ENCODE measurements at places on chromosomes 7 and 10. TPM values are rescaled to one million over a fixed set of nuclear protein-coding genes. Genes with fewer than 3 reads are reported as not detected.

DNA sequence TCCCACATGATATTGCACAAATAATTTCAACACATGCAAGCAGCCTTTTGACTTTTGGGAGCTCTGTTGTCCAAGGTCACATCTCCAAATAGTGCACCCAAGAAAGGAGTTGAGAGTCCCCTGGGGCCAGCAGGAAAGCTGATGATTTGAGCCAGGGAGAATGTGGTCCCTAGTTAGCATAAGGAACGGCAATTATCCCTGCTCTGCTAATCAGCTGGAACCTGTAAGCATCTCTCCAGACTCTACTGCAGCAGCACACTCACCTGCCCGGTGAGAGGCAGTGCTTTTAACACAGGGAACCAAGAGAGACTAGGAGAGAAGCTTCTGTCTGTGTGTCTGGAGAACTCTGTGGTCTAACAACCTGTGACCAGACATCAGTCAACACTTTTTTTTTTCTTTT, 17.0 kb downstream of the TRPV5 start:
- no peak for DNase-seq

TDRD1 gene
- not detected for total RNA-seq

FLNC gene
- 56.8 TPM for total RNA-seq

DNA sequence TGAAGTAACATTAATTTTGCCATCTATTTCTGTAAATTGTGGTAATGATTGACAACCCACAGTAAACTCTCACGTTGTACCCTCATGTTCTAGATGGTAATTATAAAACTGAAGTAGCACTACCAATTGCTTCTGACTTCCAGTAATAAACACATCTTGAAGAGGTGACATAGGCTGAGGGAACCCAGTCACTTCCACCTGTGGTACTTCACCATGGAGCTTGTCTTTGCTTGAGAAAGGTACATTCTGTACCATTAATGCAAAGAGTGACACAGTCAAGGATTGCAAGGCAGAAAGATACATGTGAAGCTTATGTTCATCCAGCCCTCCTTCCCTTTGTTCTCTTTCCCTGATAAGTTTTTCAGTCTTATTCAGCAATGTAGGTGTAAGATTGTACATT, 11.2 kb downstream of the CAPZA2 start:
- no peak for DNase-seq

- DNase-seq: no peak
Observed at GRCh38 chr10:101545898-101546297, 42.2 kb downstream of the POLL start.

PON3 gene
- total RNA-seq: not detected

DNA sequence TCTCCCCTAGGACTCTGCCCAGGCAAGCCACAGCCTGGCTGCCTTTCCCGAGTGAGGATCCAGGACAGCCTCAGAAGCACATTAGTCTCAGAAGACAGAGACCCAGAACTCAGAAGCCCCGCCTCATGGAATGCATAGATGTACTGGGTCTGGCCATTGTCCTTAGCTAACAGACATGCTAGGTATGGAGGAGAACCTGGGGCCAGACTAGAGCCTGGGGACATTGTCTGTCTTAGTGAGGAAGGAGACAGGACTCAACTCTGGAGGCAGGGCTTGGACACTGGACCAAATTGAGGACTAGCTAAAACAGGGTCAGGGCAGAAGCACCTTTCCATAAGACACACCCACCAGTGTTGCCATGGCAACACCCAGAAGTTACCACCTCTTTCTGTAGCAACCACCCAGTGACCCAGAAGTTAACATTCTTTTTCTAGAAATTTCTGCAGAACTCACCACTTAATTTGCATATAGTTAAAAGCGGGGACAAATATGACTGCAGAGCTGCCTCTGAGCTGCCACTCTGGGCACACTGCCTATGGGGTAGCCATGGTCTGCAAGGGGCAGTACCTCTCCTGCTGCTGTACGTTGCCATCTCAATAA, 27.5 kb downstream of the TLX1 start:
- DNase-seq: no peak

OR9A2 gene
- total RNA-seq: not detected

EMX2 gene
- total RNA-seq: not detected

DNA sequence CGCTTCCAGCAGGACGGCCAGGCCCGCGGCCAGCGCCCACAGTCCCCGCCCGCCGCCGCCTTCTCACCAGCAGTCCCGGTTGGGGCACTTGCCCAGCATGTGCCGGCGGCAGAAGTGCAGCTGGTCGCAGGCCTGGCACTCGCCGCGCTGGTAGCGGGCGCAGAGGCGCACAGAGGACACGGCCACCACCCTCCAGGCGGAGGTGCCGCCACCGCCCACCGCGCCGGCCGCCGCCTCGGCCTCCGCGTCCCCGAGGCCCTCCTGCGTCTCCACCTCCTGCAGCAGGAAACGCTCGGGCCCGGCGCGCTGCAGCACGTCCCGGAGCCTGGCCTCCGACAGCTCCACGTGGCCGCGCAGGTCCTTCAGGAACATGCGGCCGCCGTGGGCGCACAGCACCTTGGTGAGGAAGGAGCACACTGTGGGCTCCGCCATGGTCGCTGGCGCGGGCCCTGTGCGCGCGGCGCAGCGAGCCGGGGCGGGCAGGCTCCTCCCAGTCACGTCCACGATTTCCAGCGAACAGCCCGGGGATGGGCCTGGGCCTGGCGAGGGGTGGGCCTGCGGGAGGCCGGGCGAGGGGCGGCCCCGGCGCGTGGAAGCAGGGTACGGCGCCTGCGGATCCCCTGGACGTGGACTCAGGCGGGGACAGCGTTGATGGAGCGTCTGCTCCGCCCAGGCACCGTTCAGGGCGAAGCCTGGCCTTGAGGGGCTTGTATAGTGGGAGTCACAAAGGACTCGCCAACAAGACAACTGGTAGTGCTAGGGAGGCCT, at the start of gene ZC3HAV1L:
Gene ZC3HAV1L, minus strand, starts transcription at position 457 of the 768 bp plus-strand sequence. Its CDS starts 25 bp downstream, at position 432.
- peak; percentile 73 for DNase-seq

TMEM270 gene
- not detected for total RNA-seq

DNA sequence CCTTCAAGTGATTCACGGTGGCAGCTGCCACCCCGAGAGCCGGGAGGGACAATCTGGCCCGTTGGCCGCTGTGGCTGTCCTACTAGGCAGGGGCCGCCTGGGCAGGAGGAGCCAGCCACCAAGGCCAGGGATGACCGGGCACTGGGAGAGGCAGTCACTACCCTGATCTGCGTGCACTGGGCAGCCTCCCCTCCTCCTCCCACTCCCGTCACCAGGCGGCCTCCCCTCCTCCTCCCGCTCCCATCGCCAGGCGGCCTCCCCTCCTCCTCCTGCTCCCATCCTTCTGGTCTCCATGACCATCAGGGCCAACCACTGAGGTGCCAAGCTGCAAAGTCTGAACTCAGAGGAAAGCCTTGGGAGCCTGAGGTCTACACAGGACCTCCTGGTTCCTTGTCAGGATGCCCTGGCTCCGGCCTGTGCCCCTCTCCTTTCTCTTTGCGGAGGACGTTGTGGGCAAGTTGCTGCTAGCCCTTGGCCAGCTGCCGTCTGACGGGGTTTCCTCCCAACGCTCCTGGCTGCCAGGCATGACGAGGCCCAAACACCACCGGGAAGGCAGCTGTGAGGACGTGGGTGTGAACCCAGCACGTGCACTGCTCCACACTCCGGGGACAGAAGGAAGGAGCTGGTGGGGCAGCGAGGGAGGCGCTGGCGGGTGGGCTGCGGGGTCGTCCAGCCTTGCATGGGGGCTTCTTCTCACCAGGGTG, 131.1 kb downstream of the WDR37 start:
- DNase-seq: no peak

GRCh38 chr10:34310234-34310633, 504.9 kb downstream of the PARD3 start:
- no peak for DNase-seq

GRCh38 chr7:106050746-106051117, 61.4 kb downstream of the SYPL1 start:
- DNase-seq: no peak

TFEC gene
- not detected for total RNA-seq

STEAP4 gene
- not detected for total RNA-seq

GRCh38 chr7:84638339-84638697, 443.7 kb upstream of the SEMA3A start:
- no peak for DNase-seq

- no peak for DNase-seq
Observed at GRCh38 chr7:1555813-1556543, at the start of gene TMEM184A. Gene TMEM184A, minus strand, starts transcription at chr7:1556205. Its CDS starts 721 bp downstream, at chr7:1555484.

DNA sequence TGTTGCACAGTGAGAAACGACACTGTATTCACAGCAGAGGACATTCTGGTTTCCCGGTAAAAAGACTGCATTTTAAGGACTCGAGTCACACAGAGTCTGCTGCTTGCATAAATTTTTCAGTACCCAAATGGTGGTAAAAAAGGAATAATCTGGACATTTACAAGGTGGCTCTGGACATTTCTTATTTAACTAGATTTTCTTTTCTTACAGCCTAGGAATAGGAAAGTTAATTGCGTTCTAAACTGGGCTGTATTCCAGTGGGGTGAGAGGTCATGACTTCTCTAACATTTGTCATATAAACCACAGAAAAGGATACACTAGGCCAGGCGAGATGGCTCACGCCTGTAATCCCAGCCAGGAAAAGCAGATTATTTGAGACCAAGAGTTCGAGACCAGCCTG, 237.5 kb upstream of the KLF6 start:
- no peak for DNase-seq

DNA sequence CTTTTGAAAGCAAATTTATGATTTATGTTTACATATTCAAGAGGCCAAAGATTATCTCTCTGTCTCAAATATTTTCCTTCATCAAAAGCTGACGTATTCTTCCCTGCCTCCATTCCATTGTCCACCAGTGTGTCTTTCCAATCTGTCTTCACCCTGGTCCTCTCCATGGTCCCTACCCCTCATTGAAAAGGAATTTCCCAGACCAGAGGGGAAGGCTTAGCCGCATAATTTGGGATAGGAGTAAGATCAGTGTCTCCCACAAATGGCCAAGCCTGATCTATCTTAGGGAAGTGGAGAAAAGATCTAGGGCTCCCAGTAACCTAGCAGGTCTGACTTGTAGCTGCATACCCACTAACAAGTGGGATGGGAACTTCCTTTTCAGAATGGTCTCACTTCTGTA, 46.3 kb upstream of the ZNF800 start:
- DNase-seq: no peak

DNA sequence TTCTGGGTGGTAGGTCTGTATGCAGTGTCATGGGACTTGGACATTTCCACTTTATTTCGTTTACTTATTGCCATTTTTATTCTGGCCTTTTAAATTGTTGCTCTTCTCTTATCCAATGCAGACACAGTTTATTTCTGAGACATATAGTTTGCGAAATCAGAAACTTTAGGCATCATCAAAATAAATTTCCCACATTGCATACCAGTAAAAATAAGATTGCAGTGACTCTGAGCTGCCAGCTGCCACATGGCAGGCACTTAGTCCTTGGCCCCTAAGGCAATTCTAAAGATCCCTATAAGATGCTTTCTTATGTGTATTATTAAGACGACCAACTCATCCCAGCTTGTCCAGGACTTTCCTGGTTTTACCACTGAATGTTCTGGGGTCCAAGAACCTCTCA, 81.8 kb upstream of the ANKRD1 start:
- DNase-seq: no peak

GRCh38 chr7:28787106-28787505, 171.0 kb downstream of the TRIL start:
- no peak for DNase-seq

- no peak for DNase-seq
Observed at GRCh38 chr10:78332012-78332411, 298.3 kb downstream of the RPS24 start.

DNA sequence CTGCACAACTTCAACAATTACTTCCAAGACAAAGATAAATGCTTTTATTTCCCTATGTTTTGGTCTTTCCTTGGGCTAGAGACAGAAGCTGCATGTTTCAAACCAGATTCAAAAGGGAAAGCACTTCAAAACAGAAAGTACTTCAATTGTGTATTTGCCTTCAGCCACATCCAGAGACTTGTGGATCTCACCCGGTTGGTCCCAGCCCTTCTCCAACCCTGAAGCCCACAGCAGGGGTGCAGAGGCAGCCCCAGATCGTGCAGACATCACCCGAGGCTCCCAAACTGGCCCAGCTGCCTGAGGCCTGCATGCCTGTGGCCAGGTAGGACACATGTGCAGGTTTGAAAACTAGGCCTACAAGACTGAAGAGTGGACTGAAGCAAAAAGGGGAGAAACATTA, 80.8 kb downstream of the ALOX5 start:
- DNase-seq: no peak

MSMB gene
- total RNA-seq: not detected

LEP gene
- not detected for total RNA-seq

DNA sequence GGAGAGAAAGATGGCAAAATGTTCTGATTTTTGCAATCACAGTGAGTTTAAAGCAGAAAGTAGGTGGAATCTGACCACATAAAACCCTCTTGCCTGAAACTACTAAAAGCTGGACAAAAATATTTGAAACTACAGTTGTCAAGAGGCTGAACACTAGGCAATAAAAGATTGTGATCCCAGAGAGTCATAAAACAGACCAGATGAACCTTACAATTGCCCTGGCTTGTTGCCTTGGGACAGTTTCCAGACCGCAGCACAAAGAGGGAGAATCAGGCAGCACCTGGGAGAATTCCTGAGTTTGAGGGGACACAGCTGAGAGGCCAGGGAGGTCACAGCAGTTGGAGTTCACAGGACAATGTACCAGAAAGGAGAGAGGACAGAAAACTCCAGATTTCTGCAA, 107.3 kb upstream of the NANOS1 start:
- DNase-seq: no peak

DNA sequence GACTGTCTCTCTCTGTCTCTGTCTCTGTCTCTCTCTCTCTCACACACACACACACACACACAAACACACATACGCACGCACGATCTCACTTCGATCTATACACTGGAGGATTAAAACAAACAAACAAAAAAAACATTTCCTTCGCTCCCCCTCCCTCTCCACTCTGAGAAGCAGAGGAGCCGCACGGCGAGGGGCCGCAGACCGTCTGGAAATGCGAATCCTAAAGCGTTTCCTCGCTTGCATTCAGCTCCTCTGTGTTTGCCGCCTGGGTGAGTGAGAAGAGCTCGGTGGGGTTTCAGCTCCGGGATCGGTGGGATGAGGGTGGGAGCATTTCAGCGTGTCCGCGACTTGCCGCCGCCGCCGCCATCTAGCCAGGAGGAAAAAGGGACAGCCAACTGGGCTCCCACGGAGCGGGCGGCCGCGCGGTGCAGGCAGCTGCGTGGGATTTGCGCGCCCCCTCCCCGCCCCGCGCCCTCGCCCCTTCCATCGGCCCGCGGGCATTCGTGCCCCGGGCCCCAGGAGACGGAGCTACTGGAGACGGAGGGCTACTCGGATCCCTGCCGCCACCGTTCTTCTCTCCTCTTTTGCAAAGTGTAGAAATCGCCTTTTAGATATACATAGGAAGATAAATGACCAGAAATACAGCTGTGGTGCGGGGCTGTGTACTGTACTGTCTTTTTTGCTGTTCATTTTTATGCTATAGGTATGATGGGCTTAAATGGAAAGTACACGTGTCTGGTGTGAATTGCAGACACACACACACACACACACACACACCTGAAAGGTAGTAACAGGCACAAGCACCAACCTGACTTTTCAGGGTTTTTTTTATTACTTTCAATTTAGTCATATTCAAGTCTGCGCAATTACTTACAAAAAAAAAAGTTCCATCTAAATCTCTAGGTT, 581 bp downstream of the PTPRZ1 start:
- peak; percentile 20 for DNase-seq

PPP1R3A gene
- not detected for total RNA-seq

Data from SJSA1 (cell line).